ENCODE measurements at places on chromosomes 12 and 14. TPM values are rescaled to one million over a fixed set of nuclear protein-coding genes. Genes with fewer than 3 reads are reported as not detected.

The SAMD15 gene
- total RNA-seq, result 5.9 TPM

The CCDC177 gene
- total RNA-seq, result not detected

The OR6C4 gene
- total RNA-seq, result not detected

The EXD2 gene
- 19.7 TPM for total RNA-seq

The USP44 gene
- total RNA-seq, result 18.6 TPM

The CELA1 gene
- not detected for total RNA-seq

DNA sequence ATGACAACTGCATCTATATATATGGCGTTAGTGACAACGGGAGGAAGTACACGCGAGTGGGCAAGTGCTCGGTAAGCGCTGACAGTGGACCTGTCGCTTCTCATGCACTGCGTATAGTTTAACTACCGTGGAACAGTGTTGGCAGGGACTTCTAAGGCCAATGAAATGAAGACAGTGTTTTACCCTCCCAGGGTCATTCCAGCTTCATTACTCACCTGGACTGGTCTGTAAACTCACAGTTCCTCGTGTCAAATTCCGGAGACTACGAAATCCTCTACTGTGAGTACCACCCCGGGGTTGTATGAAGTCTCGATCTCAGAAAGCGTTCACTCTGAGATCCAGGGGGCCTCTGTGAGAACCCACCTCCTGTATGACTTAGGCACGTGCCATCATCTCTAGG is 129.2 kb upstream of the EVL start:
- no peak overlapping the region for H3K27ac ChIP-seq
- no peak for DNase-seq

DNA sequence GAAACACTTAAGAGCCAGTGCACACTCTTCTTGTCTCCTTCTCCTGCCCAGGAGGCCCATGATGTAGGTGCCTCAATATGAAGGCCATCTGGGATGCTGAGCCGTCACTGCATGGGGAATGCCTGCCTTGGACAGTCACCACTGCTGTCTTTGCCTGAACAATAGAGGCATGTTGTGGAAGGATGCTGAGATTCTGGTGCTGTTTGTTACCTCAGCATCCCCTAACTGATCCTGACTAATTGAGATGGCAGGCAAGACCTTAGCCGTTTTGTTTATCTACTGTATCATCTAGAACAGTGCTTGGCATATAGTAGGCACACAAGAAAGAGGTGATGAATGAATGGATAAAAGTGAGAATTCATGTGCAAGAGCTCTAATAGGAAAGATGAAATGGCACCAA is 253.5 kb downstream of the GLT1D1 start:
- H3K27ac ChIP-seq, result no peak overlapping the region
- no peaks in the 10 kb centered on the region for H3K36me3 ChIP-seq
- H3K27me3 ChIP-seq, result no peaks in the 10 kb centered on the region
- no peak overlapping the region for H3K4me3 ChIP-seq
- H3K4me1 ChIP-seq, result no peaks in the 10 kb centered on the region

- H3K27ac ChIP-seq, result no peak overlapping the region
- DNase-seq, result no peak
- no peaks in the 10 kb centered on the region for H3K27me3 ChIP-seq
- no peaks in the 10 kb centered on the region for H3K36me3 ChIP-seq
- H3K4me3 ChIP-seq, result no peak overlapping the region
- H3K4me1 ChIP-seq, result no peaks in the 10 kb centered on the region
Observed at GRCh38 chr14:65958664-65959562, 527.3 kb upstream of the CCDC196 start.

- H3K27ac ChIP-seq, result no peak overlapping the region
- no peak for DNase-seq
- no peaks in the 10 kb centered on the region for H3K27me3 ChIP-seq
- H3K4me1 ChIP-seq, result no peaks in the 10 kb centered on the region
- H3K4me3 ChIP-seq, result no peak overlapping the region
Observed at GRCh38 chr14:67705211-67705610, 3.5 kb downstream of the RDH12 start.

- DNase-seq, result peak; percentile 47
- H3K36me3 ChIP-seq, result no peaks in the 10 kb centered on the region
- H3K27me3 ChIP-seq, result no peaks in the 10 kb centered on the region
- H3K27ac ChIP-seq, result peak overlapping the region; percentile 79
- peaks cover 28% of the 10 kb centered on the region for H3K4me1 ChIP-seq
Observed at GRCh38 chr14:69137416-69137815, 15.5 kb downstream of the DCAF5 start.

- H3K36me3 ChIP-seq, result no peaks in the 10 kb centered on the region
- peaks cover 9% of the 10 kb centered on the region for H3K4me1 ChIP-seq
- H3K27me3 ChIP-seq, result no peaks in the 10 kb centered on the region
- peak overlapping the region; percentile 58 for H3K27ac ChIP-seq
Observed at GRCh38 chr12:51023625-51024382, 2.4 kb downstream of the SLC11A2 start.

Data from lung (tissue), 17 donors.